ENCODE measurements at places on chromosomes 7 and 10.

DNA sequence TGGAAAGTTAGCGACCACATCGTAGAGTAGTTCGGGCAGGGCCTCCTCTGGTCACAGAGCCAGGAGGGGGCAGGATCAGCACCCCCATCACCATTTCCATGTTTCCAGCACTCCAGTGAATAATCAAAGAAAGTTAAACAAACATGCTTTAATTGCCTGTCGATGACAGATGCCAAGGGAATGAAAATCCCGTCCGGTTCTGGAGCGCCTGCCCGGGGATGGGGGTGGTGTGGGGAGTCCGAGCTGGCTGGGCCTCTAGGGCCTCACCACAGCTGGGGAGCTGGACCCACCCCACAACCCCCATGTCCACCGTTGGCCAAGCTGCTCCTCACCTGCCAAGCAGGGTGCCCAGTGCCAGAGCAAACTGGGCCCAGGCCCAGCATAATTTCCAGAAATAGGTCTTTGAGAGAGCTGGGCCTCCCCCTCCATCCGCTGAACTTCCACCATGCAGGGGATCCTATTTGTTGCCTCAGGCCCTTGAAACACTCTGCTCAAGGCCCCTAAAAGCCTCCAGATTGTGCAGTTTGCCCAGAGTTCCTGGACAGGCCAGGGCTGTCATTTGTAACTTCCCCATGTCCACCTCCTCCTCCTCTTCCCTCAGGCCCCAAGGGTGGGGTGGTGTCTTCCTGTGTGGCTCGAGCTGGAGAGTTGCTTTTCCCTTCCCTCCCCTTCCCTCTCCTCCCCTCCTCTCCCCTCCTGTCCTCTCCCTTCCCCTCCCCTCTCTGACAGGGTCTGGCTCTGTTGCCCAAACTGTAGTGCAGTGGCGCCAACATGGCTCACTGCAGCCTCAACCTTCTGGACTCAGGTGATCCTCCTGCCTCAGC is 101.0 kb downstream of the MYL10 start:
- peak; percentile 41 for DNase-seq

GRCh38 chr7:35430547-35431153 is 176.8 kb upstream of the TBX20 start:
- DNase-seq: no peak

- no peak for DNase-seq
Measured at GRCh38 chr10:63467841-63468240, 2.1 kb upstream of the JMJD1C start.

DNA sequence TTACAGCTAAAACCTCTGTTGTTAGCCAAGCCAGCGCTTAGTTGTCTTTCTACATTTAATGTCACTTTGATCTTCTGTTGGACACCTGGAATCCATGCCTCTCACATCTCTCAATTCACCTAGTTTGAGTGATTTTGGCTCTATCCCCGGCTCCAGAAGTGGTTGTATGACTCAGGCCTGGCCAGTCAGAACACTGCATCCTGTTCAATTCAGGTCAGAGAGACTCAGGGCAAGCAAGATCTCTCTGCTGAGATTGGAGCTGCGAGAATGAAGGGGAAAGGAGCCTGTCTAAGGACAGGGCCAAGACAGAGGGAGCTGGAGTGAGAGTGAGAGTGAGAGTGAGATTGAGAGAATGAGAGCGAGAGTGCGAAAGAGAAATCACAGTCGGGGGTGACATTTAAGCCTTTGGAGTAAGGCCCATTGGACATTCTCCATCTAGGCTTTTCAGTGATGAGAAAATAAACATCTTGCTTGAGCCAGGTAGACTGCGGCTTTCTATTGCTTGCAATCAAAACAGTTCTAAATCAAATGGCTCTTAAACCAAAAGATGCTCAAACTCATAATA is 83.3 kb upstream of the DYNC1I1 start:
- DNase-seq: no peak

GRCh38 chr7:87850836-87851593 is 25.1 kb downstream of the SLC25A40 start:
- DNase-seq: no peak

- DNase-seq: no peak
Measured at GRCh38 chr7:43790006-43790405, 31.5 kb downstream of the BLVRA start.

DNA sequence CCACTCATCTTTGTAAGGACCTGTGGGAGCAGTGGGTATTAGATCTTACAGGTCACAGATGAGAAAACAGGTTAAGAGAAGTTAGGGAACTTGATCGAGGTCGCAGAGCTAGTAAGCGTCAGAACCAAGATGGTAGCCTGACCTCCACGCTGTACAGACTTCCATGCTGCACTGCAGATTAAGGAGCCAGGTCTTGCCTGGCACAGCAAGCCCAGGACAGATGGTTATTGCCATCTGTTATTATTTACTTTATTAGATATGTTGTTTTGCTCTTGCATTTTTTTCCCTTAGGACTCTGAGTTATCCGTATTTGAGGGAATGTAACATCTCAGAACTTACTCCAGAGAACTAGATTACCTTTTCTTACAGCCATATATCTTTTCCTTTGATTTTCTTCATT is 147.2 kb downstream of the NSUN6 start:
- DNase-seq: no peak

DNA sequence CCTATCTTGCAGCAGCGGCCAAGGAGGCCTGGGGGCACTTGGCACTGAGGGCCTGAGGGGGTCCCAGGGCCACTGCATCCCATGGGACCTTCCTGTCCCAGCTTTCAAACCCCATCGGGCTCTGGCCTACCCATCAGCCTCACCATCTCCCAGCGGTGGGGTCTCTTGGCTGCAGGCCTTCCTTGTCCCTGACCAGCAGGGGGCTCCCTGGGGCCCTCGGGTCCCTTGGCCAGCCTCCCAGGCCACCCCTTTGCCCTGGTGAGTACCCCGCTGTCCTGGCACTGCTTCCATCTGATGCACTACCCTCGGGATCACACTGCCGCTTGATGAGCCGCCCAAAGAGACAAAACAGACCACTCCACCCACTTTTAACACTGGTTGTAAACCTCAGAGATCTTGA is 43.5 kb downstream of the YKT6 start:
- DNase-seq: no peak

GRCh38 chr10:82529062-82529461 is 654.1 kb downstream of the NRG3 start:
- no peak for DNase-seq

DNA sequence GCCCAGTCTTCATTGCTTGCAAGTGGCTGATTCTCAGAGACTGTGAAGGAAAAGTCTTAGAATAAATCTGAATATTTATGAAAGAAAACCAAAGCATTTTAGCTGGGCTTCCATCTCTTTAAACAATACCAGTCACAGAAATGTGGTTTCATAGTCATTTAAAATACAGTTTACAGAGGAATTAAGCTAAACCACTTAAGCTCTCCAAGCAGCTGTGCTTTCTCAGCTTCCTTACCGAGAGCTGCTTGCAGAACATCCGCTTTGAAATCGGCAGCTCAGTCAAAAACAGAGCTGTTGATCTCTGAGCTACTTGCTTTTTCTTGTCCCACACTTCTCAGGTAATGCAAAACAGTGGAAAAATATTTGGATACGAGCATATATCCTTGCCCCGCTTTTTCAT is 134.5 kb downstream of the DYNC1I1 start:
- DNase-seq: no peak

GRCh38 chr10:122267849-122268737 is 3.0 kb upstream of the BTBD16 start:
- peak; percentile 5 for DNase-seq

DNA sequence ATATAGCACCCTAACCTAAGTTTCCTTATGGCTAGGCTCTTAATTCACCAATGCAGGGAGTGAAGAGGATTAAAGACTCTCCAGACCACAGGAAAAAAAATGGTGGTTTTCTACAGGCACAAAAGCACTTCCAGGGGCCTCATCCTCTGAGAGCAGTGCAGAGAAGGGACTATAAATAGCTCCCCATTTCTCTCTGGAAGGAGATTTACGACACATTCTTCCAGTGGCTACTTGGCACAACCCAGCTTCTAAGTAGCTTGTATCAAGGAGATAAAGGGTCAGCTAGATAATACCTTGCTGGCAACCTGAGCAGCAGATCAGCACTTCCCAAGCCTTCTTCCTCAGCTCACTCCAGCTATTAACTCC is 73.5 kb downstream of the CRPPA start:
- DNase-seq: no peak

DNA sequence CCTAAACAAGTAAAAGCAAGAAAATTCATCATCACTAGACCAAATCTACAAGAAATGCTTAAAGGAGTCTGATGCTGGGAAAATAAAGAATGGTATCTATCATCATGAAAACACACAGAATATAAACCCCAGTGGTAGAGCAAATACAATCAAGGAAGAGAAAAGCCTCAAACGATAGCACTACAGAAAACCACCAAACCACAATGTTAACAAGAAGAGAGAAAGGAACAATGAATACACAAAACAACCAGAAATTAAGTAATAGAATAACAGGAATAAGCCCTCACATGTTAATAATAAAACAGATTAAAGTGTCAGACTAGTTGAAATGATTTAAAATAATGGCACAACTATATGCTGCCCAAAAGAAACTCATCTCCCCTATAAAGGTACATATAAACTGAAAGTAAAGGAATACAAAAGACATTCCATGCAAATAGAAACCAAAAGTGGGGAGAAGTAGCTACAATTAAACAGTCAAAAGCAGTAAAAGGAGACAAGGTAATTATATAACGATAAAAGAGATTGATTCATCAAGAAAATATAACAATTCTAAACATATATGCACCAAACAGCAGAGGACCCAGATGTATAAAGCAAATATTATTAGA is 77.3 kb downstream of the JMJD1C start:
- no peak for DNase-seq

DNA sequence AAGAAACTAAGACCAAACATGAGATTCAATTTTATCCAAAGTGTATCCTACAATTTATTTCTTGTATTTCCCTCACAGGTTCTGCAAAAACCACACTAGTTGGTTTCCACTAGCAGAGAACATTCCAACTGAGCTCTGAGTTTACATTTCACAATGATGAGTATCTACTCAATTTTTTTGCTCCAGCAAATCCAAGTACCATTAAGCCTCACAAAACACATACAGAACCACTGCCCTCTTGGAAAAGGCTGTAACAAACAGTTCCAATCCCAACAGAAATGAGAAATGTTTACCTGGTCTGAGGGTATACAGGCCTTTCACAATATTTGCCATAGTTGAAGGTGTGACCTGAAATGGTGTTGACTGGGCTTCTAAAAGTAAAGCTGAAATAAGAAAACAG is 59.9 kb downstream of the CACUL1 start:
- no peak for DNase-seq

- DNase-seq: no peak
Measured at GRCh38 chr7:93245525-93246432, 13.6 kb downstream of the VPS50 start.

DNA sequence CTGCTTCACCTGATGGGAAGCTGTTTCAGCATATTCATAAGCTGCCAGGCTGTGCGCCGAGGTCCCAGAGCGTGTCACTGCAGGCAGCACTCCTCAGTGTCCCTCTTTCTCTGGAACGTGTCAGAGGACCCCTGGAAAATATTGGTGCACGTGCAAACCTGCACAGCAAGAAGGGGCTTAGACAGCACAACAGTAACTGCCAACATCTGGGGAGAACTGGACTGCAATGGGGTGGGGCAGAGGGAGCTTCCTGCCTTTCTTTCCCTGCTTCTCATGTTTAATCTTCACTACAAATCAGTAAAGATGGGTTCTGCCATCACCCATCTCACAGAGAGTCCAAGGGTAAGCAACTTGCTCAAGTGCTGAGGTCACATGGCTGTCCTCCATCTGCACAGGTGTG is 86.5 kb upstream of the GPR26 start:
- no peak for DNase-seq

- DNase-seq: no peak
Measured at GRCh38 chr7:114930829-114931655, 9.1 kb downstream of the MDFIC start.

DNA sequence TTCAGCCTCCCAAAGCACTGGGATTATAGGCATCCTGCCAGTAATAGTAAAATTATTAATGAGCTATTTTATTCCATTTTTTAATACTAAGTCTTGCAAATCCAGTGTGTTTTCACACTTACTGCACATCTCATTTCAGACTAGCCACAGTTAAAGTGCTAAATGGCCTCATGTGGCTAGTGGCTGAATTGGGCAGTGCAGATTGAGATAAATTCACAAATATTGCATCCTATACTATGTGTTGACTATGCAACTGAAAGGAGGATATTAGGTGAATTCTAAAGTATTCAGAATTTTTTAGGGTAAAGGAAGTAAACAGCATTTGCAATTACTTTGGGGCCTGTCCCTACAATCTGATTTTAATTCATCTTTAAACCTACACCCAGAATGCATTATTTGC is 10.2 kb downstream of the APBB1IP start:
- DNase-seq: no peak

GRCh38 chr7:127803626-127804025 is 151.6 kb downstream of the SND1 start:
- no peak for DNase-seq

DNA sequence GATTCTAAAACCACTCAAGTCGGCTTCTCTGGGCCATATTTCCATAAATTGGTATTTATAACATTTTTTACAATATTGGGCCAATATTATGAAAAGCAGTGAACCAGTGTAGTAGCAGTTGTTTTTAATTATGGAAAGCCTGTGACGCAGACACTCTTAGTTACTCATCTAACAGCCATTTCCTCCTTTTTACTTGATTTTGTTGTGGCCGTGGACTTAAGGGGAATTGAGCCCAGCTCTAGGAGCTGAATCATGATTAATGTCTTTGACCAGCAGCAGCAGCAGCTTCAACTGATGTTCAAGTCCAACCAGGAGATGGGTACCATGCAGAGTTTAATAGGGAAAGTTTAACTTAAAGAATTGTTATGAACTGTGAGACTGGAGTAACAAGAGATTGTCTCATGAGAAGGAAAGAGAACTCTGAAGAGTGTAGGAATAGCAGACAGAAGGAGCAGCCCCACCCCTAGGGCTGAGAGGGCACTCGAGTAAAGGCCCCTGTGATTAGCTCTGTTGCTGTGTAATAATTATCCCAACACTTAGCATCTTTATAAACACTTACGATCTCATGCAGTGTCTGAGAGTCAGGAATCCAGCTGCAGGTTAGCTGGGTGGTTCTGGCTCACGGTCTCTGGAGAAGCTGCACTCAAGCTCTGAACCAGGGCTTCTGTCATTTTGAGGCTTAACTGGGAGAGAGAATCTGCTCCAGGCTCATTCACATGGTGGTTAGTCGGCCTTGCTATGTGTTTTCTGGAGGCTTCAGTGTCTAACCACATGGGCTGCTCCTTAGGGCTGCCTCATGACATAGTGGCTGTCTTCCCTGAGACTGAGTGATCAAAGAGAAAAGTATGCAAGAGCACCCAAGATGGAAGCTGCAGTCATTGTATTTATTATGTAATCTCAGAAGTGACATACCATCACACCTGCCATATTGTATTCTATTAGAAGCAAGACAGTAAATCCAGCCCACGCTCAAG is 4.6 kb downstream of the LANCL2 start:
- DNase-seq: no peak

- DNase-seq: no peak
Measured at GRCh38 chr10:32970910-32971309, 12.9 kb upstream of the ITGB1 start.
